Activated CD8-positive, alpha-beta memory T cell treated with anti-CD3 and anti-CD28 coated beads, Interleukin-2, amount 10 ng/mL, durations not matched to agents 7 days and 5 days (primary cell): ENCODE measurements at places on chromosomes 7 and 10. TPM values are rescaled to one million over a fixed set of nuclear protein-coding genes. Genes with fewer than 3 reads are reported as not detected.
A peak's percentile ranks its signal among the peaks of the same experiment; 100 is the strongest.

CHST3 gene
- total RNA-seq = 0.05 TPM

SCIN gene
- total RNA-seq = 1.0 TPM

PRF1 gene
- total RNA-seq = 381 TPM

XRCC2 gene
- 20.6 TPM for total RNA-seq

SPDYE16 gene
- total RNA-seq = 0.52 TPM

CEP55 gene
- total RNA-seq = 79.3 TPM

CALHM1 gene
- 1.1 TPM for total RNA-seq

PLXNA4 gene
- 1.2 TPM for total RNA-seq

PRLHR gene
- not detected for total RNA-seq

ANXA8L1 gene
- total RNA-seq = 1.1 TPM

DNA sequence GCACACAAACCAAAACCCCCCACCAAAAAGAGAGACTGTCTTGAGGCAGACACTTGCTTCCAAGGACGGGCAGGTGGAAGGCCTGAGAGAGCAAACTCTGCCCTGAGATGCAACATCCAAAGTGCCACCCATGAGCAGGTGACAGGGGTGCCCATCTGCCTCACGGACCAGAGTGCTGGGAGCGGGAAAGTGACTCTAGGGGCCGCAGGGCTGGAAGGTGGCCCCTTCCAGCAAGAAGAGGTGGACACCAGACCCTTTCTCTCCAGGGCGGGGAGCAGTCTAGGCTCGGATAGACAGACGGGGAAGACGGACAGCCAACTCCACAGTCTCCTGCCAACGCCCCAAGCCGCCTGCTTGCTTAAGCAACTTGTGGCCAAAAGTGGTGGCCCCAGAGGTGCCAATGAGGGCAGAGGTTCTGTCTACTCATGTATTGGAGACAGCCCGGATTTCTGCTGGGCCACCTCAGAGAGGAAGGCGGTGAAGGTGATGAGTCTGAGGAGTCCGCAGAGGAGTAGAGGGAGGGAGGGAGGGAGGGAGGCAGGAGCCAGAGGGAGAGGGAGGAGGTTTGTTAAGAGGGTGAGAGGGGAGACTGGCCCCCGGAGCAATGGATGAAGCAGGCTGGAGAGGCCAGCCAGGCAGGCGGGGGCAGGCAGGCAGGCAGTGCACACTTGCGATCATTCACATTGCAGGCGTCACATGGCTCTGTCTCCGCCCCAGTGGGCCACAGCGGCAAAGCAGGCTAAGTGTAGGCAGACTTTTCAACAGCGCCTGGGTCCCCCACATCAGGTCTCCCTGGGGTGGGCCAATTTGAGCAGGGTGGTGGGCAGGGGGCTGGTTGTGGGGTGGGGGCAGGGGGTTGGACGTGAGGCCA is 65.6 kb downstream of the SLC29A4 start:
- no peak for DNase-seq

- no peak for DNase-seq
These were observed 166.4 kb downstream of the MLLT10 start for GRCh38 chr10:21700474-21700873.

DNA sequence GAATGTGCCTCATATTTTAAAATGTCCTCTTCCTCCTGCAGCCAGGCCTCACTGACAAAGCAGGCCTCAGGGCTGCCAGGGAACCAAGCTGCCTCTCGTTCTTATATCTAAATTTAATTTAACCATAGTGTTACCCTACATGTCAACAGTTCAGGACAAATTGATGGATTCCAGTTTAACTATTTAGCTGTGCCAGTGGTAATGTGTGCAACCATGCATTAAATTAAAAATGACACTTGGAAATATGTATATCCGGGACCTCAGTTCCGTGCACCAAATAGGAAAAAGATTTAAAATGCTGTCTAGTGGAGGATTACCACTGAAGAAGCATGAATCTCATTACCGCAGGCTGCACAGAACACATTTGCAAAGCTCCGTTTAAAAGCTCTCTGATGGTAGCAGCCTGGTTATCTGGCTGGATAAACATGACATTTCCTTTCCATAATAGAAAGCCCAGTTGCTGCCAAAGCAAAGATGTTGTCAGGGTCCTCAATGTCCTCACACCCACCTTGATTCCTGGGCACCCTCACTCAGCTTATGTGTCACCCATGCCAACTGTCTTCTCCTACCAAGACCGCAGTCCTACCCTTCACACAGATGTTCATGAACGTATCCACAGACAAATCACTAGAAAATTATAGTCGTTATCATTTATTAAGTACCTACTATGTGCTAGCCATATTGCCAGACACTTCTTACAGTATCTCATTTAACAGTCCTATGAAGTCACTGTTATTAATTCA is 73.3 kb upstream of the FRMD4A start:
- DNase-seq = no peak

- no peak for DNase-seq
These were observed 142.0 kb upstream of the PRKCQ start for GRCh38 chr10:6721964-6722615.

- DNase-seq = no peak
These were observed 117.9 kb downstream of the ELMO1 start for GRCh38 chr7:37330775-37331174.

GRCh38 chr10:59073456-59074053 is 102.9 kb upstream of the PHYHIPL start:
- DNase-seq = no peak

GRCh38 chr7:37150856-37151255 is 297.8 kb downstream of the ELMO1 start:
- DNase-seq = no peak

DNA sequence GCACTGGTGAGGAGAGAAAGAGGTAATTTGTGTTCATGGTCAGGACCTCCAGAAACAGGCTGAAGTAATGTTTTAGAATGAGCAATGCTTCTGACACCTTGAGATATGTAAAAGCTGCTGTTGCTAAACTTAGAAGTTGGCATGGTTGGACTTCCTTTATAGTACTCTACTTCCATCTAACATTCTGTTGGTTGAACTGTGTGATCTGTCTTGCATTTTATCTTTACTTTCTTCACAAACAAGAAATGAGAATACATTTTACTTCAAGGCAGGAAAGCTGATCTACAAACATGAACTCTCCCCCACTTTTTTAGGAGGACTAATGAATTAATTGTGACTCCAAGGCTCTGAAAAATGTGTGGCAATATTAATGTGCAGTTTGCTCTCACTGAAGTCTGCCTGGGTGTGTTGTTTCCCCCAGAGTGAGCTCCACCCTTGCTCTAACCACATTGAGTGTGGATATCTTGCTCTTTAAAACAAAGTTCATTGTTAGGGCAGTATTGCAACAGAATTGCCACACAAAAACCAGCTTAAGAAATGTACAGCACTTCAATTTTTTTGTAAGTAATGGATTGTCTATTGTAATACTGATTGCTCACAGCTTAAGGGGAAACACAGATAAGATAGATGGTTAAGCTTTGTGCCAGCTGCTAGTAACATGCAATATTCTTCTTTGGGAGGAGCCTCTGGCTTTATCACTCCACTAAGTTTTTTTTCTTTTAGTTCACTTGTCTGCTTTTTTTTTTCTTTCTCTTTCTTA is 69.0 kb downstream of the ADD3 start:
- DNase-seq = peak; percentile 65

- no peak for DNase-seq
These were observed 288.2 kb upstream of the MAGI2 start for GRCh38 chr7:79741684-79742083.

GRCh38 chr10:78703593-78703992 is 365.2 kb upstream of the ZMIZ1 start:
- no peak for DNase-seq

GRCh38 chr10:21926949-21927348 is 76.6 kb downstream of the DNAJC1 start:
- DNase-seq = no peak

DNA sequence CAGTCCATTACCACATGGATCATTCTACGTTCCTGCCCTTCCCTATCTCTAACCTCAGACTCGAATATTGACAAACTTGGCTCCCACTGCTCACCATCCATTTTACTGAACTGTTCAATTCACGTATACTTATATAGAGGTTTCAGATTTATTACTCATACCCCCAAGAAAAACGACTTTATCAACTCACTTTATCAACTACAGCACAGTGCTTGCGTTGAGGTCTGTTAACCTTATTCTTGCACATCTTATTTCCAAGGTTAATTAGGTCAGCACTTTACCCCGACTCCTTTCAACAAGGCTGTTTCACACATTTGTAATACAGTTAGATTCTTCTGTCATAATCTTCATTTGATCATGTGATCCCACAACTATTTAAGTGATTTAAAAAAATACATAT is 162.3 kb upstream of the AHR start:
- no peak for DNase-seq

DNA sequence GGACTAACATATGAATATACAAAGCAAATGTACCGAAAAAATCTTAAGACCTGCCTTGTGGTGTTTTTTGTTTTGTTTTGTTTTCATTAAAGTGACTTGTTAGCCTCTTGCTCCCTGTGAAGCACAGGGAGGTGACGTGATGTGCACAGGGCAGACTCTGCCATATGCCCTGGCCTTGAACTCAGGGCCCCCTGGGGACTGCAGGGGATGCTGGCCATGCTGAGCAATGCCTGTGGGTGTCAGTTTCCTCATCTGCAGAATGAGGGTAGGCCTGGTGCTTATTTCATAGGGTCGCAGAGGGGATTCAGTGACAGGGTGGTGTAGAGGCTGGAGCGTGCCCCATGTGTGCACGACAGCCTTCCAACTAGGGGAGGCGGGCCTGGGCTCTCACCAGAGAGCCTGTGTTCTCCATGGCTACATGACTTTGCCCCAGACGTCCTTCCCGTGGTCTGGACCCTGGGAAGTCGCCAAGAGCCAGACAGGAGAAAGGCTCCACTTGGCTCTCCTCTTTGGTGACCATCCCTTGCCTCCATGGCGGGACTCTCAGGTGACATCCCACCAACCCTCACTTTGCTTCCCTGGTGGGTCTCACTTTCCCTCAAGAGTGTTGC is 14.5 kb downstream of the EGFR start:
- DNase-seq = no peak

GRCh38 chr7:1058821-1059199 is 14.5 kb downstream of the GPR146 start:
- DNase-seq = no peak
